Stimulated activated CD4-positive, alpha-beta T cell treated with anti-CD3 and anti-CD28 coated beads, Interleukin-4, amount 100 ng/mL, for 4 hours (primary cell): ENCODE measurements at places on chromosomes 13 and 19.

- DNase-seq, result no peak
Observed at GRCh38 chr19:46977548-46977947, 42.1 kb upstream of the NPAS1 start.

- no peak for DNase-seq
Observed at GRCh38 chr19:3079578-3079977, 14.6 kb upstream of the GNA11 start.

DNA sequence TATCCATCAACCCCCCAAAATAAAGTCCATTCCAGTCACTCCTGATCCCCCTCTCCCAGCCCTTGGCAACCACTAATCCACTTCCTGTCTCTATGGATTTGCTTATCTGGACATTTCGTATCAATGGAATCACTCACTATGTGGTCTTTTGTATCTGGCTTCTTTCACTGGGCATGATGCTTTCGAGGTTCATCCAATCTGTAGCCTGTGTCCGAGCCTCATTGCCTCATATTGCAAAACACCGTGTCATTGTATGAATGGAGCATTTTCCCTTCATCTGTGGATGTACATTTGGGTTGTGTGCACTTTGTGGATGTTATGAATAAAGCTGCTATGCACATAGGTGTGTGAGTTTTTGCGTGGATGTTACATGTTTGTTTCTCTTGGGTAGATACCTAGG, 1.4 kb upstream of the FZR1 start:
- no peak for DNase-seq

GRCh38 chr13:77653301-77653700, 44.2 kb upstream of the SLAIN1 start:
- DNase-seq, result no peak

DNA sequence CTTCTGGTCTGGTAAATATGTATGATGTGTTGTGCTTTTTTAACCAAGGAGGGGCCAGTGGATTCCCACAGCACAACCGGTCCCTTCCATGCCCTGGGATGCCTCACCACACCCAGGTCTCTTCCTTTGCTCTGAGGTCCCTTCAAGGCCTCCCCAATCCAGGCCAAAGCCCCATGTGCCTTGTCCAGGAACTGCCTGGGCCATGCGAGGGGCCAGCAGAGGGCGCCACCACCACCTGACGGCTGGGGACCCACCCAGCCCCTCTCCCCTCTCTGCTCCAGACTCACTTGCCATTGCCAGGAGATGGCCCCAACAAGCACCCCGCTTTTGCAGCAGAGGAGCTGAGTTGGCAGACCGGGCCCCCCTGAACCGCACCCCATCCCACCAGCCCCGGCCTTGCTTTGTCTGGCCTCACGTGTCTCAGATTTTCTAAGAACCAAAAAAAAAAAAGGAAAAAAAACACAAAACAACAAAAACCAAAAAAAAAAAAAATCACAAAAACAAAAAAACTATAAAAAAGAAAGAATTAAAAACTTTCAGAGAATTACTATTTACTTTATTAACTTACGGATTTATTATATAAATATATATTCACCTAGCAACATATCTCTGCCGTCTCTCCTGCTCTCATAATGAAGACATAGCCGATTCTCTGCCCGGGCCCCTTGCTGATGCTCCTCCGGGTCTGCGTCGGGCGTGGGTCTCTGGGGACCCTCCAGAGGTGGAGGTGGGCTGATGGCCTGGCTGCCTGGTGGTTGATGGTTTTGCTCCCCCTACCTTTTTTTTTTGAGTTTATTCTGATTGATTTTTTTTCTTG, 14.4 kb downstream of the CAPN12 start:
- peak; percentile 67 for DNase-seq

- DNase-seq, result no peak
Observed at GRCh38 chr19:47303966-47304365, 5.7 kb upstream of the C5AR1 start.

DNA sequence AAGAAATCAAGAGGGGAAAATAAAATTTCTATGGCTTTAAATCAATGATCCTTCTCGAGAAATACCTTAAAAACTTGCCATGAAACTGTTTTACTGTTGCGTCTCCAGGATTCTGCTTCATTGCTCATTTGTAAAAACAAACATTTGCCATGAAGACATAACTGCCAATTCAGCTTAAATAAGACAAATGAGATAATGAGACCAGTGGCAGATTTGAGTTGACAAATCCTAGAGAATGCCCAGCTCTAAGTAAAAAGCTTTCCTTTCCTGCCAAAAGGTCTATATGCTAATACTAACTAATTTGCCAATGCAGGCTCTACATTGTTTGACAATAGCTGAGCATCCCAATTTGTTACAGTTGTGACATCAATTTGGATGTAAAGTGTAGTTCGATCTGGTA, 400.5 kb upstream of the PCDH9 start:
- no peak for DNase-seq

DNA sequence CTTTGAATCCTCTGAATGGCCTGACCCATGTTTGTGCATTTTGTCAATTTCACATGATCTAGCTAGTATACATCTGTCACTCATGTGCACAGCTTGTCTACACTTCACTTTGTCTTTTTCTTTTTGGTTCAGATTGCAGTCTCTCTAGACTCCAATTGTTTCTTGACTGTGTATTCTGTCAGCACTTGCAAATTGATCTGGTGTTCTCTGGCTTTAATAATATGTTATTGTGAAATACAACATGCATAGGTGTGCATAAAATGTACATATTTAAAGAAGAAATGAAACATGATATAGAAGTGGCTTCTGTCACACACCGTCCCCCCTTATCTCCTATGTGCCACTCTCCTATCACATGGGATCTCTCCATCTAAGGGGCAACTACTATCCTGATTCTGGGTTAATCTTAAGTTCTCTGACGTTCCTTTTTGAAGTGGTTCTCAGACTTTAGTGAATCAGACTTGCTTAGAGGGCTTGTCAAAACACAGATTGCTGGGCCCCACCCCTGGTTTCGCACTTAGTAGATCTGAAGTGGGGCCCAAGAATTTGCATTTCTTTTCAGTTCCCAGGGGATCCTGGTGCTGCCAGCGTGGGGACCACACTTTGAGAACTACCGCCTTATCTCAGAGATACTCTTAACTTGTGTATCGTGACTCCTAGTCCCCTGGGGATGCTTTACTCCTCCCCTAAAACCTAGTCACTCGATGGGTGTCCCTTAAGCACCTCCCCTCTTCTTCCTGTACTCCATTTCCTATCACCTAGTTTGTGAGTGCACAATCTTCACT, 5.8 kb downstream of the KRTDAP start:
- no peak for DNase-seq

DNA sequence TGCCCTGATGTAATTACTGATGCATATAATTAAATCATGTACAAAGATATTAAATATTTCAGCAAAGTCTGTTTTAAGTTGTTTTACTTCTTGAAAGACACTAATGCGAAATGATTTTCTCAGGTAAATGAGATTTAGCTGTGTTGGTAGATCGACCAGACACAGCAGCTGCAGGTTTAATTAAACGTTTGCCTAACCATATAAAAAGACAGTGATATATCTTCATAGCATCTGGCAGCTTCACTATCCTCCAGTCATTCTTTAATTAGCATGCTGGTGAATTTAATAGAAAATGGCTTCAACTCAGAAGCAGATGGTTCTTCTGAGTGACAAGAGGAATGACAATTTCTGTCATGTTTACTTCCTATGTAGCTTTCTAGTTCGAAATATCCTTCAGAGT, 69.3 kb downstream of the NHLRC3 start:
- DNase-seq, result no peak

- no peak for DNase-seq
Observed at GRCh38 chr19:50777830-50778303, 7.6 kb downstream of the GPR32 start.
